8988T (cell line): ENCODE measurements at places on chromosomes 7 and 10.

- DNase-seq: no peak
Observed at GRCh38 chr7:17502213-17503060, 204.0 kb downstream of the AHR start.

DNA sequence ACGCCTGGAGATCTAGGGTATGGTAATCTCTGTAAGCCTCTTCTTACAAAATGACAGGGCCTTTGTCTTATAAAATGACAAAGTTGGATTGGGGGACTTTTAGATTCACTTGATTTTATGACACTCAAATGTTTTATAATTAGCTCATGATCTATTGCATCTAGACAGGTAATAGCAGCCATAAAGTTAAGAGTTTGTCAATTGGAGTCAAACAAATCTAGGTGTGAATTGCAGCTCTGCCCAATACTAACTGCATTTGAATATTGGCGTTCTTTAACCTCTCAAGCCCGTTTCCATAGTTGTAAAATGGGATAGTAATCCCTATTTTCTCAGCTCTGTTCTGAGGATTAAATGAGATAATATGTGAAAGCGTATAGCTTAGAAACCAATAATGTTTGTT lies 14.1 kb upstream of the MRC1 start:
- DNase-seq: no peak

DNA sequence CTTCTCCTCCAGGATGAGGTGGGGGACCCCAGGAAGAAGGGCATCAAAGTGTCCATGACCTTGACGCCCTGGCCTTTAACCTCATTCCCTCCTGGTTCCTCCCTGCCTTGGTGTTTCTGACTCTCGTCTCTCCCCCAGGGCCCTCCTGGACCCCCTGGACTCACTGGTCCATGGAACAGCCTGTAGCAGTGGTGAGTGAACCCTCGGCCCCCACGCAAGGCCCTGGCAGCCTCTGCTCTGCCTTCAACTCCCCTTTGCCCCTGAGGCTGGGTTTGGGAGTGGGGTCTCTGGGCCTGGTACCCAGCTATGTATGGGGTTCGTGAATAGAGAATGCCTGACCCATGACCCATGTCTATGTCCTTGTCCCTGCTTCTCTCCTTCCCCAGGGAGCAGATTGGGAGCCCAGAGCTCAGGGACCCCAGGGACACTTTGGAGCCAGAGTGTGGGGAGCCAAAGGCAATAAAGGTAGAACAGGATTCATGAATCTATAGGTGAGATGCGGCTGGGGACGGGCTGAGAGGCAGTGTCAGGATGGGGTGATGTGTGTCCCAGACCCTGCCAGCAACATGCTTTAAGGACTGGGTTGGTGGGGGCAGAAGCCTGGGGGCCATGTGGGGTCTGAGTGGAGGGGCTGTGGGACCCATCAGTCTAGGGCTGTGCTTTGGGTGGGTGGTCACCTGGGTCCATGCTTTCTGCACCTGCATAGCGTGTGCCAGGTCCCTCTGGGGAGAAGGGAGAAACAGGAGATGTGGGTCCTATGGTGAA lies 18.4 kb upstream of the VOPP1 start:
- no peak for DNase-seq

DNA sequence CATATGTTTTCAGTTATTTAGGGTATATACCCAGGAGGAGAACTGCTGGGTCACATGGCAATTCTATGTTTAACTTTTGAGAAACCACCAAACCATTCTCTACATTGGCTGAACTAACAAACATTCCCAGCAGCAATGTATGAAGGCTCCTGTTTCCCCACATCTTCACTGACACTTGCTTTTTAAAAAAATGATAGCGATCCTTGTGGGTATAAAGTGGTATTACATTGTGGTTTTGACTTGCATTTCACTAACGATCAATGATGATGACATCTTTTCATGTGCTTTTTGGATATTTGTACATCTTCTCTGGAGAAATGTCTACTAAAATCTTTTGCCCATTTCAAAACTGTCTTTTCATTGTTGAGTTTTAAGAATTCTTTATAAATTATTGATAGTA lies 51.2 kb upstream of the ANAPC16 start:
- no peak for DNase-seq

DNA sequence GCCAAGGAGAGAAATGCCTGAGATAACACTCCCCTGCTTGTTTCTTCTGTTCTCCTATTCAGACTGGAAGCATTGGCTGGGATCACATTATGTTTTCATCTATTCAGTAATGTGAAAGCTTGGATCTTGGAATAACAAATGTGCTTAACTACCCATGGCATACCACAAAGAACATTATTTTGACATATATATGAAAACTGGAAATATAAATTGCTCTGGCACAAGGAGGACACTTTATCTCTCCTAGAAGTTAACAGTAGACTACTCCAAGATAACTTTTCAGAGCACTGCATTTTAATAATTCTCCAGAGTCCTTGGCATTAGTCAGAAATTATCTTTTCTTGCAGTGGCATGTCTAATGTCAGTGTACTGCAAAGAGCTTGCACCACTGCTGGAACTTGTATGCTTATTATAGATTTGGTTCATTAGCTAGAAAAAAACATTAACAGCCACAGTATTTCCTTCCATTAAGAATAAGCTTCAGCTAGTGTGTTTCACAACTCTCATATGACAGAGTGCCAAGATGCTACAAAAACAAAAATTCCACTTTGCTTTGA lies 169.3 kb upstream of the LRRN3 start:
- DNase-seq: no peak

GRCh38 chr7:77455321-77455720 lies 39.2 kb upstream of the GSAP start:
- DNase-seq: no peak

DNA sequence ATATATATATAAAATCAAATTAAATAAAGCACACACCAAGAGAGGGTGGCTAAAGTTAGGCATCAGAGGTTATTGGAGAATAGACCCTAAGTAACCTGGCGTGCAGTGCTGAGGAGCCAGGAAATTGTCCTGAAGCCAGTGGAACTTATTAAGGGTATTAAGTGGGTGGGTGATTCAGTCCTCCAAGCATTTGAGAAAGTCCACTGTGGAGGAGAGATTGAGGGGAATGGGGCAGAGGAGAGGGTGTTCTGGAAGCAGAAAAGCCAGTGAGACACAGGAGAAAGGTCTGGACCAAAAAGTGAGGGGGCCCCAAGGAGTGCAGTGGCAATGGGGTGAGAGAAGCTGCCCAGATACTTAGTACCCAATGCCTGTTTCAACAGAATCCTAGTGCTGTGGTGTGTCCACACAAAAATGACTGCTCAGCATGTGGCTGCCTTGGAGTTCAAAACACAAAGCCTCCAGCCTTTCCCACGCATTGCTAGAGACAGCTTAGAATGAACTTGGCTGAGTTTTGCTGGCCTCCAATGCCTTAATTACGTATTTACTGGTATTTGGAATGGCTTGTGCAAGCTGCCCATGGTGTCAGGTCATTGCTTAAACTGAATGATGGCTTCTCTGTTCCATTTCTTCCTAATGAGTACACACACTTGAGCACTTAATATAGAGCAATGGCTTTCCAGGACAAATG lies 44.9 kb upstream of the CHST15 start:
- DNase-seq: no peak

DNA sequence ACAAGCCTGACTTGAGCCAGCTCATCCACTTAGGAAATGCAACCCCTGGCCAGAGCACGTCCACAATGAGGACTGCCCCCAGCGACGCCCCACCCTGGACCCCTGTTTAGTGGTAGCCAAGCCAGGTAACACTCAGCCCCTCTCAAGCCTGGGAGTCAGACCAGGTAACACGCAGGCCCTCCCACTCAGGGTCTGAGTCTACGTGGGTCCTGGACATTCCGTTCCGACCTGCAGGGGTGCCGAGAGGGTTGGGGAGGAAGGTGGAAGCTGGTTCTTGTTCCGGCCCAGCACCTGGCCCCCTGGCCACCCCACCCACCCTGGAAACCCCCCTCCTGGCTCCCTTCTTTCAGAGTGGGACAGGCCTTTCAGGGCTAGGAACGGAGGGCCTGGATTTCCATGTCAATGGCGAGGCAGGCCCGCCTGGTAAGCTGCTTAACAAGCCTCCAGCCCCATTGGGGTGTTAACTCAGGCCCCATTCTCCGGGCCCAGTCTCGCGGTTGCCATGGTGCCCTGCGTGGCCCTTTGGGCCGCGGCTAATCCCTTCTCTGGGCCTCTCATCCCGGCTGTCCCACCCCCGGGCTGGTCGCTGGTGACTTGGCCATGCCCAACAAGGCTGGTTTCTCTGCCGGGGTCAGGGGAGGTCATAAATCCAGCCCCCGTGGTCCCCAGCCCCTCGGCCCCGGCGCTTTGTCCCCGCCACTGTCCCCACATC lies 19.7 kb upstream of the LFNG start:
- no peak for DNase-seq

DNA sequence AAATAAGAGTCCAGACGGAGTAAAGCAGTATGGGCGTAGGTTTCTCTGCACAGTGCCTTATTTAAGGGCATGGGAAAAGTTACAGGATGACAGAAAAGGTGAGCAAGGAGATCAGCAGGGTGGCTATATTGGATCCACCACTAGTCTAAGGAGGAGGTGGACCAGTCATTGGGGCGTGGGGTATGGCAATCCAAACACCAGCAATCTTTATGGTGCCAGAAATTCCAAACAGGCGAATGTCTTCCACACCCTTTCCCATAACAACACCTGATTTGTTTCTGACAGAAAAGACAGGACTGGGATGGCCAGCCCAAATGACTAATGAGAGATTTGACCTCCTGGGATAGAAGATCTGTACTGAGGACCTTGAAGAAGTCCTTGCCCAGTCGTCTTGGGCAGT lies 181.8 kb upstream of the MBL2 start:
- DNase-seq: no peak

- no peak for DNase-seq
Observed at GRCh38 chr7:91181949-91182348, 82.3 kb upstream of the FZD1 start.

DNA sequence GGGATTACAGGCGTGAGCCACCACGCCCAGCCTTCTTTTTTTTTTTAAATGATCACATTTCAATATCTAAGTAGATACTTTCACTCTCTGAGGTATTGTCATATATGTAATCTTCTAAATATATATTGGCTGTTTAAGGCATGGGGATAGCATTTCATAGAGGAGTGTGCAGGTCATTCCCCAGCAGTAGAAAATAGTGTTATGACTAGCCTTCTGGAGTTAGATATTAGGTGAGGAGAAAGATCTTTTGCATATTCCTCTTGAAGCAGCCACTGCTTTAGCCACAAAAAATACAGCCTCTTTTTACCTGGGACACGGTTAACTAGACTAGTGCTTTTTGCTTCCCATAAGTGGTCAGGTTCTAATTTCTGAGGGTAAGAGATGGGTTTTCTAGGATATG lies 28.9 kb downstream of the ADD3 start:
- DNase-seq: no peak

DNA sequence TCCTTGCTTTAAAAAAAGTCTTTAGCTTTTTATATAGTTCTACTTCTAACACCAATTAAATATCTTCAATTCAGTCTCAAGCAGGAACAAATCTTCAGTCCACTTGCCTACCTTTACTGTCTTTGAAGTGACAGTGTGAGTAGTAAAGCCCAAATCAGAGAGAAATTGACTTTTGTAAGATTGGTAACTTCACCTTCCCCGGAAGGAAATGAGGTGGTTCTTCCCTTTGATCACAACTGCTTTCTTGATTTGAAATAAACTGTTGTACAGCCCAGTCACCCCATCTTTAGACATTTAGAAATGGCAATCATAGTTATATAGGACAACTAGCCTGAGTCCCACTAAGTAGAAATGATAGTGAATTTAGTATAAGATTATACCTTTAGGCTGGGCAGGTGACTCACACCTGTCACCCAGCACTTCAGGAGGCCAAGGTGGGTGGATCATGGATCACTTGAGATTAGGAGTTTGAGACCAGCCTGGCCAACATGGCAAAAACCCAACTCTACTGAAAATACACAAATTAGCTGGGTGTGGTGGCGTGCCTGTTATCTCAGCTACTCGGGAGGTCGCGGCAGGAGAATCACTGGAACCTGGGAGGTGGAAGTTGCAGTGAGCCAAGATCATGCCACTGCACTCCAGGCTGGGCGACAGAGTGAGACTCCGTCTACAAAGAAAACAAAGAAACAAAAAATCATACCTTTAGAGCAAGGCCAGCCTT lies 4.7 kb downstream of the FAS start:
- no peak for DNase-seq

DNA sequence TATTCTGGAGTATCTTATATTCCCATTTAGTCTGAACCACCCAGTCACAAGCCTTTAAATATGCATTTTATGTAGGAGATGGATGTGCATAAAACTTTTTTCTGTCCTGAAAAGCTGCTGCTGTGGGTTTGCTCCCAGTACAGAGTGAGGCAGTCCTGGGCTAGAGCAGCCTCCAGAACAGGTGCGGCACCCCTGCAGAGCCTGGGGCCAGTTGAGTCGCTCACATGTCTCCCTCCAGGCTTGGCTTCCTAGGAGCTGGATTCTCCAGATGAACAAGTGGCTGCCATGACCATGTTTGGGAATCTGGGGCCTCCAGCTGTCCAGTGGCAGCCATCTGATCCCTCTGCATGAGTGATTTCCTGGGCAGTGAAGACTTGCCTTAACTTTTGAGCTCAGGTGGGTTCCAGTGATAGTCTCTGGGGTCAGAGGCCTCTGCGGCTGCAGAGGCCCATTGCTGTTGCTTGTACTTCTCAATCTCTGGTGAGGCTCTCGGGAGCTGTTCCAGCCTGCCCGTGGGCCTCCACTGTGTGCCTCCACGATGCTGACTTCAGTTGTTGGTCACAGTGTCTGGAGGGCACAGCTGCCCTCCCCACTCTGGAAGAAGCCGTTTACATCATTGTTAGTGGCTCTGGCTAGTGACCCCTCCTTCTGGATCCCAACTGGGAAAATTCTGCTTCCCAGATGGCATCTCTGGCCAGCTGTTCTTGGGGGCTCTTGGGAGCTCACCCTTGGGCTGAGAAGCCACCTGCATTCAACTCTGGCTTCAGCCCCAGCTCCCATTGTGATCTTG lies 120.4 kb downstream of the EMX2 start:
- DNase-seq: no peak

GRCh38 chr10:44864637-44865288 lies 46.4 kb upstream of the TMEM72 start:
- DNase-seq: peak; percentile 91

DNA sequence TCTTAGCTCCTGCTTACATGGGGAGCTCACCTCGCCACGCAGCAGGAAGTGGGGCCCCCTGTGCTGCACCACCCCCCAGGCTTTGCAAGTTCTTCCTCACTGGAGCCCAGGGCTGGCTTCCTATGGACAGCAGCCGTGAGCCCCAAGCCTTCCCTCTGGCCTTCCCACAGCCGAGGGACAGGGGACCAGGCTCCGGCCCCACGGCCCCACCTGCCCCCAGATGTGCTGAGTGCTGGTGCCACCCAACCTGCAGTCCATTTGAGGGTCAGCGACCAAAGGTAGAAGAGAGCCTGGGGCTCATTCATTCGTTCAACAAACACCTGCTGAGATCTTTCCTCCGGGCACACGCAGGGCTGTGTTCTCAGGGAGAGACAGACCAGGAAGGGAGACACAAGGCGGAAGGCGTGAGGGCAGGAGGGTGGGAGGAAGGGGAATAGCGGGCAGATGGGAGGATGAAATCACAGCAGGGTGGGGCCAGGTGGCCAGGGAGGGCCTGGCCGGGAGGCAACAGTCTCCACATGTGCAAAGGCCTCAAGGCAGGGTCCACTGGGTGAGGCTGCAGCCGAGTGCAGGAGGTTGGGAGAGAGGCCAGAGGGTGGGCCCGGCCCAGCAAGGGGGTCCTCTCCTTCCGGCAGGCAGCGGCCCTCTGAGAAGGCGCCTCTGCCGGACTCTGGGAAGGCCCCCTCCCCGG lies 100.1 kb downstream of the FOXL3 start:
- peak; percentile 8 for DNase-seq
